ENCODE measurements at places on chromosomes 2 and 18.

DNA sequence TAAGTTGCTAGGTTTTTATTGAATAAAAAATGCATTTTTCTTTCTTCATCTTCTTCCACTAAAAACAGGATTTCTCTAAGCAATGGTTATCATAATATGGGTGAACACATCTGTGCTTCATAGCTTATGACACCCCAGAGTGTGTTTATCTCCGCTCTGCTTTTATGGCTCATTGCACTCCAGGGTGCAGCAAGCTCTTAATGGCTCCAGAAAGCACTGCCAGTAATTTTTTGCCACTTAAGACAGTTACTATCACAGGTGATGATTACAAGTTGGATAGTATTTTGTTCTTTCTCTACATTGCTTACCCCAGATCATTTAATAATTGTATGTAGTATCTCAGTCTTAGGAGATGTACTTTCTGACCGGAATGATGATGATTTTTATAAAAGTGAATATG lies 239.3 kb upstream of the CDH20 start:
- DNase-seq, result no peak

- DNase-seq, result no peak
These were observed 5.4 kb downstream of the CTAGE1 start for GRCh38 chr18:22412176-22412911.

GRCh38 chr2:128722489-128722888 lies 403.8 kb upstream of the HS6ST1 start:
- DNase-seq, result no peak

DNA sequence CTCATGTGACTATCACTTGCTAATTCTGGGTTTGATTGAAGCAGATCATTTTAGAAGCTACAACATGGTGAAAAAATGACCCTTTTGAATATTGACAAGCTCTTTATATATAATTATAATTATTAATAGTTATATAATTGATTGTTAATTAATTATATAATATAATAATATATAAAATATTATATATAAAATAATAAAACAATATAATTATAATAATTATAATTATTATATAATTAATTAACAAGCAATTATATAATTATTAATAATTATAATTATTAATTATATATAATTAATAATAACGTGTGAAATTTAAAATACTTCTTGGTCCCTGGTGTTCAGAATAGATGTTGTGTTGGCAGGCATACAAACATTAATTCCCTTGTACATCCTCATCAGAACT lies 404.1 kb upstream of the CDH19 start:
- no peak for DNase-seq

- DNase-seq, result no peak
These were observed 366.7 kb downstream of the NUP35 start for GRCh38 chr2:183490914-183491313.

GRCh38 chr2:144456680-144457079 lies 63.2 kb downstream of the ZEB2 start:
- DNase-seq, result no peak

All from activated naive CD4-positive, alpha-beta T cell (primary cell).